ENCODE measurements at places on chromosomes 1 and 21.

- DNase-seq, result no peak
Observed at GRCh38 chr1:95876276-95876675, 642.3 kb downstream of the RWDD3 start.

GRCh38 chr1:47688461-47689296 lies 250.8 kb downstream of the FOXD2 start:
- DNase-seq, result no peak

- DNase-seq, result no peak
Observed at GRCh38 chr1:232364654-232365382, 265.1 kb downstream of the SIPA1L2 start.

DNA sequence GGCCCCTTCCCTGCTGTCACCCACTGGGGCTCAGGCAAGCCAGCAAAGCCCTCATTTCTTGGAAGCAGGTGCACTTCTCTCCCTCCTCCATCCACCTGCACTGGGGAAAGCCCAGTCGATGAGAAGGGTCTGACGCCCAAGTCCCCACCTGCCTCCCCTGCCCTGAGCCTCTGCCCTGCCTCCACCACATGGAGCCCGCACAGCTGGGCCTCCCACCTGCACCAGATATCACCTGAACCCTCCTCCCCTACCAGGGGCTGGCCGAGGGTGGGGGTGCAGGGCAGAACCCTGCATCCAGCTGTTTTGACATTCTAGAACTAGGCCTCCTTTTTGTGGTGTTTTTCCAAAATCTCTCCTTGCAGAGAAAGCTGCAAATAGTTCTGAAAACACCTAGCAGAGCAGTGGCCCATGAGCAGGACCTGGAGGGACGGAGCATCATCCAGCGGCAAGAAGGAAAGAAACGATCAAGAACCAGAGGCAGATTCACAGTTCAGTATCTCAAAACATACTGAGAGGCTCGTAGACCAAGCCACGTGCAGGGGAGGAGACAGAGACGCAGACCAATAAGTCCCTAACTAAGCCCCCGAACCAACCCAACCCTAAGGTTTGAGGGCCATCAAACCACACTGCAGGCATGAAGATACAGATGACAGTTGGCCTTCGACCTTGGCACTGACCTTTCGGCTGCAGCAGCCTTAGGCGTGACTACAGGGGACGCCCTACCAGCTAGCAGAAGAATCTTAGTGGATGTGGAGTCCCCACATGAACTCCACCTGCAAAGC lies 16.7 kb downstream of the CHD5 start:
- DNase-seq, result no peak

DNA sequence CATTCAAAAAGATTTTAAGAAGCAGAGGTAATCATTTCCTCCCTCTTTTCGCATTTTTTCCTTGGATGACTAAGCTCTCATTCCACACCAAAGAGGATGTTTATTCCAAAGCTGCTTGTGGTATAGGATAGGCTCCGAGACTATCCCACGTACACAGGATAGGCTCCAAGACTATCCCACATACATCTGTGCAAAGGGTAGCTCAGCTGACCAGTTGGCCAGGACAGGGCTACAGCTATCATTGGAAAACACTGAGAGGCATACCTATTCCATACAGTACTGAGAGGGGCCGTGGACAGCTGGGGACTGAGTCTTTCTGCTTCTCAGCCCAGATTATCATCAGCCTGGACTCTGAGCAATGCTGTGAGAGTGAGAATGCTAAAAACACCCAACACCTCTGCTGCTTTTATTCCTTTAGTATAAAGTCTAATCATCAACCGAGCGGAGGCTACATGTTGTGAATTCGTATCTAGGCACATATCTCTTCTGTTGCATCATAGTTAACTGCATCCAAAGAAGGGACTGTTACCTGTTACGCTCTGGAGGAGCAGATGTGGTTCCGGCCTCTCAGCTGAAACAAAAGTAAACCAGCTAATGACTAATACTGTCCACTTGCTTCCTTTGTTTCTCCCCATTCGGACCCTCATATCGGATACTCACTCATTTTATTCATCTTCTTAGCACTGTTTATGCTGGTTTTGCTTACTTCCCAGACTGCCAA lies 141.0 kb downstream of the TNFSF18 start:
- DNase-seq, result no peak

DNA sequence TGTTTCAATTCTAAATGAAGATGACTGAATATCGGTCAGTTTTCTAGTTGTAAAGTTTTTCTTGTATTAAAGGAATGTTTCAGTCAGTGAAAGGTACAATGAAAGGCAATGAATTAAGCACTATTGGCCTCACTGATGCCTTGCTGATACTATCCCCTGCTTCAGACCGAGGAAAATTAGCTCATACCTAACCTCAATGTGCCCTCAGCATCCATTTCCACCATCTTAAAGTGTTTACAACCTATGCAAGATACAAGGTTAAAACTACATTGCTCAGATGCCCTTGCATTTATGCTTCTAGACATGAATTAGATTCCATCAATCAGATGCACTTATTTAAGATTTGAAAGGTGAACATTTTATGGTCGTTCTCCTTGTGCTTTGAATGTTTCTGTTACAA lies 184.5 kb downstream of the COP1 start:
- DNase-seq, result no peak

GRCh38 chr1:41103766-41104165 lies 82.2 kb upstream of the SLFNL1 start:
- DNase-seq, result no peak

- DNase-seq, result no peak
Observed at GRCh38 chr1:205812271-205812877, 624 bp downstream of the SLC41A1 start.

DNA sequence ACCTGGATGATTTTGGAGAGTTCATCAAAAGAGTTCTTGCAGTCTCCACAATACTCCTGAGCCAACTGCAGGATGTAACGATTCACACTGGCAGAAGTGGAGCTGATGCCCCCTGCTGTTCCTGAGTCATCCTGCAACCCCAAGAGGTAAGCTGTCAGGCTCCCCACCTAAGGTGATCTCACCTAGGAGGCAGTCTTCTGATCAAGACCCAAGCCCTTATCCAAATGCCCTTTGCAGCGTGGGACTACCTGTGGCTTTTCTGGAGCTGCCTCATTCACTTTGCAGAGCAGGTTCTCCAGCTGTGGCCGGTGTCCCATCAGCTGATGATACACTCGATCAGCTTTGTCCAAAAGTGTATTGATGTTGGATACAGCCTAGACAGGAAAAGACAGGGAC lies 96.4 kb downstream of the UBR4 start:
- DNase-seq, result peak; percentile 11

DNA sequence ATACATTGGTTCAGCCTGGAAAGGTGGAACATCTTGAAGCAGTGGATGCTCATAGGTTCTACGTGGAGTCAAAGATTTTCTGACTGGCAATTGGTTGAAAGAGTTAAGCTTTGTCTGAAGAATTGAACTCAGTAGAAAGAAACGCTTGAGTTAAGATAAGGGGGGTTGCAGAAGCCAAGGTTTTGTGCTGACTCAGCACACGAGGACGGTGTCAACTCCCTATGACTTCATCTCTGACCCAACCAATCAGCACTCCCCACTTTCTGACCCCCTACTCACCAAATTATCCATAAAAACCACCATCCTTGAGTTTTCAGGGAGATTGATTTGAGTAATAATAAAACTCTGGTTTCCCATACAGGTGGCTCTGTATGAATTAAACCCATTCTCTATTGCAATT lies 2.5 kb upstream of the PINK1 start:
- DNase-seq, result no peak

DNA sequence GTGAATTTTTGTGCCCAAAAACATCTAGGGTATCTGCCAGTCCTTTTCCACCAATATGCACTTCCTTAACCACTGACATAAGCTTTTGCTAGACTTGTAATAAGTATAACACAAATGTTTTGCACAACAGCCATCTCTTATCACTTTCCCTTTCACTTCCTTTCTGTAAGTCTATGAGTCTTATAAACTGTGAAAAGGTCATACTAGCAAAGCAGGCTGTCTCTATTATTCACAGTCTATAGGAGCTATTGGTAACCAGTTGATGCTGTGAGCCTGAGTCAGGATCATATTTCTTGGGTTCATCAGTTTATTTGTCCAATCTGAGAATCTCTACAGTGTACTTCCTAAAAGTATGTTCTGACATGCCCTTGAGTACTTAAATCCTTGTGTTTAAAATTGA lies 172.6 kb downstream of the CHRM3 start:
- DNase-seq, result no peak

DNA sequence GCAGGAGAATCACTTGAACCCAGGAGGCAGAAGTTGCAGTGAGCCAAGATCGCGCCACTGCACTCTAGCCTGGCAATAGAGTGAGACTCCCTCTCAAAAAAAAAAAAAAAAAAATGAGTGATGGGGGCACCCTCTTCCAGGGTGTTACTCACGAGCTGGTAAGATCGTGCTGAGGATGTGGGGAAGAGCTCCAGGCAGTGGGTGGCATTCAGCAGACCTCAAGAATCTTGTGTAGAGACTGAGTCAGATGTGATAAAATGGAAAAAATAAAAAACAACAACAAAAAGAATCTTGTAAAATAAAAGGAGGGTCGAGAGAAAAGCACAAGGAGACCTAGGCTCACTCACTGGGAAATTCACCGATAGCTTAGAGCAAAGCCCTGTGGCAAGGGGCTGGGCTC lies 38.5 kb downstream of the EPHA2 start:
- no peak for DNase-seq

GRCh38 chr1:199002661-199003060 lies 363.8 kb downstream of the PTPRC start:
- DNase-seq, result no peak

- no peak for DNase-seq
Observed at GRCh38 chr1:176878750-176879536, 285.6 kb downstream of the ASTN1 start.

- no peak for DNase-seq
Observed at GRCh38 chr1:201531551-201532425, 7.1 kb upstream of the NAV1 start.

DNA sequence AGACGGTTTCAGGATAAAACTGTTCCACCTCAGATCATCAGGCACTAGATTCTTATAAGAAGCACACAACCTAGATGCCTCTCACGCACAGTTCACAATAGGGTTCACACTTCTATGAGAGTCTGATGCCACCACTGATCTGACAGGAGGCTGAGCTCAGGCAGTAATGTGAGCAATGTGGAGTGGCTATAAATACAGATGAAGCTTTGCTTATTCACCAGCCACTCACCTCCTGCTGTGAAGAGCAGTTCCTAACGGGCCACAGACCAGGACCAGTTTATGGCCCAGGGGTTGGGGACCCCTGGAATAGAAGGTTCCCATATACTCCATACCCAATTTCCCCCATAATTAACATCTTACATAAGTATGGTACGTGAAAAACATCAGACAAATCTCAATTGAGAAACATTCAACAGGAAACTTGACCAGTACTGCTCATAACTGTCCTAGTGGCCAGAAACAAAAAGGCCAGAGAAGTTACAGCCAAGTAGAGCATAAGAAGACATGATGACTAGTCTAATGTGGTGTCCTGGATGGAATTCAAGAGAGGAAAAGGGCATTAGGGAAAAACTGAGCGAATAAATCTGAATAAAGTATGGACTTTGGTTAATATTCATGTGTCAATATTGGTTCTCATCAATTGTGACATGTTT lies 24.7 kb upstream of the IGSF5 start:
- DNase-seq, result no peak

GRCh38 chr21:32015461-32016139 lies 142.8 kb downstream of the HUNK start:
- DNase-seq, result no peak

DNA sequence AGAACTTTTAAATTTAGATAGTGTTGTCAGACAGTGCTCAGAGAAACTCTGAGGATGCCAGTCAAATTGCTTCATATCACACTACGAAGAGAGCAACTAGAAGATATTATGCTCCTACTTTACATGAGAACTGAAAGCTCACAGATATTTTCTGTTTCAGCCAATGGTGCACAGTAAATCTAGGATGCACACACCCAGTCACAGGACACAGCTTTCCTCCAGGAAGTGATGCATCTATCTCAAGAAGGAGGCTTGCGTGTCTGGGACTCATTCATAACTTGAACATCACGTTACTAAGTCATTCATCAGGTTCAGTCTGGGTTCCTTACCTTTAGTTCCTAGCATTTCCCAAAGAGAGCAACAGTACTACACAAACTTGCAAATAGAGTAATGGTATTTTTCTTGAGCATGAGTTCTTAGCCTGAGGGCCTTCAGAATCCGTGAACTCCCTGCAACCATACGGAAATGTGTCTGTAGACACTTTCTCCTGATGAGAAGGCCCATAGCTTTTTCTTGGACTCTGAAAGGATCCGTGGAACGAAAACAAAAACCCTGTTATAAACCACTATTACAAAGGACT lies 12.2 kb downstream of the ZNF697 start:
- DNase-seq, result no peak

- peak; percentile 45 for DNase-seq
Observed at GRCh38 chr1:235648954-235649367, 623 bp downstream of the GNG4 start.

- DNase-seq, result no peak
Observed at GRCh38 chr1:55490547-55490946, 275.4 kb upstream of the USP24 start.

All from stimulated activated CD4-positive, alpha-beta T cell treated with anti-CD3 and anti-CD28 coated beads, Interleukin-12 subunit alpha, Interleukin-12 subunit beta, amount 100 ng/mL, for 24 hours (primary cell).